Left lung (tissue), 14 donors: ENCODE measurements at places on chromosomes 6 and 20. TPM values are rescaled to one million over a fixed set of nuclear protein-coding genes. Genes with fewer than 3 reads are reported as not detected.

GTSF1L gene
- total RNA-seq = not detected

IL17A gene
- not detected for total RNA-seq

ABHD12 gene
- 52.1 TPM for total RNA-seq

CYP21A2 gene
- 0.23 TPM for total RNA-seq

NKX2-4 gene
- total RNA-seq = not detected

RIPPLY2 gene
- not detected for total RNA-seq

RAD21L1 gene
- not detected for total RNA-seq

ZNF831 gene
- total RNA-seq = 0.38 TPM

TMEM217 gene
- total RNA-seq = 5.3 TPM

AGPAT4 gene
- total RNA-seq = 14.8 TPM

C20orf202 gene
- total RNA-seq = not detected

TRIM27 gene
- 47.5 TPM for total RNA-seq

SPTLC3 gene
- 25.0 TPM for total RNA-seq

RNF8 gene
- 15.7 TPM for total RNA-seq

BNIP5 gene
- total RNA-seq = 0.26 TPM

TUBB2B gene
- 4.1 TPM for total RNA-seq

OR2H2 gene
- not detected for total RNA-seq

VSX1 gene
- not detected for total RNA-seq

CST4 gene
- not detected for total RNA-seq

MROH8 gene
- 1.8 TPM for total RNA-seq

SLC17A3 gene
- not detected for total RNA-seq

WFDC10B gene
- 0.44 TPM for total RNA-seq

MDFI gene
- total RNA-seq = 45.9 TPM

ACOT13 gene
- 24.4 TPM for total RNA-seq

NMBR gene
- total RNA-seq = not detected

PRPH2 gene
- total RNA-seq = 1.7 TPM

TP53TG5 gene
- total RNA-seq = 0.44 TPM

ZNF451 gene
- total RNA-seq = 53.4 TPM

BPHL gene
- total RNA-seq = 13.1 TPM

MICA gene
- total RNA-seq = 29.4 TPM
